ENCODE measurements at places on chromosomes 11 and 22.

DNA sequence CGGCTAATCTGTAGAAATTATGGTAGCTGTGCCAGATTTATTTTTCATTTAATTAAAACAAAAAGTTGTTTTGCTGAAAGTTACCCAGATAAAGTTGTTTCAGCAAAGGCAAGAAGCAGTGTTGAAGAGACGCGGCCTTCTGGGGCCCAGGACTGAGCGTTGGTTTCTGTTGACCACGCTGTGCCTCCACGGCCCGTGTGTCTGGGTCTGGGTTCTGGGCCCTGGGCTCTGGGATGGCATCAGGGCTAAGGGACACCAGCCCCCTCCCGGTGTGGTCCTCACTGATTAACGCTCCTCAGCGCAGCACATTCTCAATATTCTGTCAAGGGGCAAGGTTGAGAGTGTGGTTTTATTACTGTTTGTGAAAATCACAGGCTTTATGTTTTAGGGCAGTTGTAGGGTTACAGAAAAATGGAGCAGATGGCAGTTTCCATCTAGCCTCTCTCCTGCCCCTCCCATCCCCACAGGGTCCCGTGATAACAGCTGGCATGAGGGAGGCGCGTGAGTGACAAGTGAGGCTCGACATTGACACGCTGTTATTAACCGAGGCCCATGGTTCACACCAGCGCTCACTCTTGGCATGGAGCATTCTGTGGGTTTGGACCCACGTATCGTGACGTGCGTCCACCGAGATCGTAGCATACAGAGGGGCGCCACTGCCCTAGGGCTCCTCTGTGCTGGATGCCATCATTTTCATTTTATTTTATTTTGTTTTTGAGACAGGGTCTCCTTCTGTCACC lies 1231.4 kb downstream of the BRD1 start:
- no peak for DNase-seq

GRCh38 chr22:50086526-50086925 lies 1.3 kb upstream of the MLC1 start:
- DNase-seq = no peak

DNA sequence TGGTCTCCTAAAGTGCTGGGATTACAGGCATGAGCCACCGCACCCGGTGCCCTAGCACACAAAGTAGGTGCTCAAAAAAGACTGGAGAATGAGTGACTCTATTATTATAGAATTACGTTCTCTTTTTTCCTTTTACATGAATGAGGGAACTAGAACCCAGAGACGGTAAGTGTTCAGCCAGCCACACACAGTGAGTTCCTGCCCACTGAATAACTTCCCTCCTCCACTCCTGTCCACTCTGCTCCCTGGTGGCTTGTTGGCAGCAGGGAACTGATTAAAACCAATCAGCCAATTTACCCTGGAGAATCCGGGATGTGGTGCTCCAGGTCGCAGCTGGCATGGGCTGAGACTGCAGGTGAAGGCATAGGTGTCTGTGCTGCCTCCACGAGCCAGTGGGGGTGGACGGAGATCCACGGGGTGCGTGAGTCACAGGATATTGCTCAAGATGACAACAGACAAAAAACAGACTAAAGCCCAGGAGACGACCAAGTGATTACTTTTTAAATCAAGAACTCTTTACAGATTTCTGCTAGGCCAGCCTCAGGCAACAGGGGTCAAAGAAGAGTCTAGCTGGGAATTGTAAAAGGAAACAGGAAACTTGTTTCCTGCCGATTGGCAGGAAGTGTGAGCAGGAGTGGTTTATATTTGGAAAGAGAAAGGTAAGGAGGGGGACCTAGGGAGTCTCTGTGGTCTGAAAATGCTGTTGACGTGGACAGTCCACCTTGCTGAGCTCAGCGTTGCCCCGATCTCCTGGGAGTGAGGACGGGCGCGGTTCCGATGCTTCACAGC lies 95.2 kb upstream of the TP53I11 start:
- DNase-seq = peak; percentile 49

- no peak for DNase-seq
Measured at GRCh38 chr11:120529911-120530310, 18.4 kb downstream of the GRIK4 start.

DNA sequence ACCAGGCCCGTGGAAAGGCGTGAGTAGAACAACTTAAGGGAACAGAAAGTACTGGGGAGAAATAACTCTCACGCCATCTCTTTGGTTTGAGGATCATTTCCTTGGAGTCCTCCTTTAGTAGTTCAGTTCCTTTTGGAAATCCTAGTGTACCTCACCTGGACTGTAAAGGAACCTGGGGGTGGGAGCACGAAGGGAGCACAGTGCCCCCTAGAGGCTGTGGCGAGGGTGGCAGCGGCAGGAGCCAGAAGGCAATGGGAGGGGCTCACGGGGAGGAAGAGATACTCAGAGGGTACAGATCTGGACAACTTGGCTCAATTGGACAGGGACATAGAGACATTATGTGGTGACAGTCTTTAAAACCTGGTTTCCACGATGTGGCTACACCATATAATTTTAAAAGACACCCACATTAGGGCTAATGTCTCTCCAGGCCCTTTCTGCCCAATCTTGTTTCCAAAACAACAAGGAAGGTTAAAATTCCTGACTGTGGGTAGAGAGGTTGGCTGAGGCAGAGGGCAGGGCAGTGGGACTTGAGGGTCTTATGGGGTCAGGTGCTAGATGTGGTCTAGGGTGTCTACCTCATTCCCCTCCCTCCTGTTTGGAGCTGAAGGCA lies 87.0 kb downstream of the CSNK2A3 start:
- peak; percentile 15 for DNase-seq

- peak; percentile 49 for DNase-seq
Measured at GRCh38 chr22:30485362-30485988, 13.7 kb upstream of the SEC14L3 start.

GRCh38 chr22:39845529-39845928 lies 48.0 kb downstream of the ENTHD1 start:
- peak; percentile 4 for DNase-seq

- no peak for DNase-seq
Measured at GRCh38 chr11:12007769-12008737, at the start of gene DKK3. Gene DKK3 (minus strand): TSS chr11:12008626. CDS start chr11:12008582, 44 bp downstream.

GRCh38 chr22:48603621-48604320 lies 1223.9 kb downstream of the BRD1 start:
- no peak for DNase-seq

DNA sequence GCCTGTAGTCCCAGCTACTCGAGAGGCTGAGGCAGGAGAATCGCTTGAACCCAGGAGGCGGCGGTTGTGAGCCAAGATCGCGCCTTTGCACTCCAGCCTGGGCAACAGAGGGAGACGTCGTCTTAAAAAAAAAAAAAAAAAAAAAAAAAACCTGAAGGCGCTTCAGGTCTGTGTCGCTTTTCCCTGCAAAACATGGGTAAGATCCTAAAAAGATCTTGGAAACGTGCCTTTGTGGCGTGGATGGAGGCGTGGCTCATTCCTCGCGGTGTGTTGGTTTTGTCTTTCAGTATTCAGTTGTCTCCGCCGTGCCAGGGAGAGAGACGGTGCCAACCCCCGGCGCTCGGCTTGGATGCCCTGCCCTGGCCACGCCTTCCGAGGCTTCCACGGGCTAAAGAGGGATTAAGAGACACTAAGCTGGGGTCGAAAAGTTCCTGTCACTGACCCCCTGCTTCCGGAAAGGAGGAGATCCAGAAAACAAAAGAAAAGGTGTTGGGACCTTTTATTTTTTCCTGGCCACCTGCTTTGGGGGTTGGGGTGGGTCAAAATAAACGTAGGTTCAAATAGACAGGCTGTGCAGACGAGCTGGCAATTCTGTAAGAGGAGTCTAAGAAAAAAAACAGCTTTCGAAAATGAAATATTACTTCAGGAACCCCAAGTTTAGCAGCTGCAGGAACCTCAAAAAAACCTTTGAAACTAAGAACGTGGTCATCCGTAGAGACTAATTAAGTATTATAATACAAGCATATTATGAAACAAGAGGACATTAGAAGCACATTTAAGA lies 1.1 kb upstream of the SLC35F2 start:
- DNase-seq = no peak

GRCh38 chr11:48020092-48020755 lies 39.9 kb downstream of the PTPRJ start:
- DNase-seq = peak; percentile 98

GRCh38 chr11:44839458-44840084 lies 111.1 kb downstream of the TP53I11 start:
- no peak for DNase-seq

DNA sequence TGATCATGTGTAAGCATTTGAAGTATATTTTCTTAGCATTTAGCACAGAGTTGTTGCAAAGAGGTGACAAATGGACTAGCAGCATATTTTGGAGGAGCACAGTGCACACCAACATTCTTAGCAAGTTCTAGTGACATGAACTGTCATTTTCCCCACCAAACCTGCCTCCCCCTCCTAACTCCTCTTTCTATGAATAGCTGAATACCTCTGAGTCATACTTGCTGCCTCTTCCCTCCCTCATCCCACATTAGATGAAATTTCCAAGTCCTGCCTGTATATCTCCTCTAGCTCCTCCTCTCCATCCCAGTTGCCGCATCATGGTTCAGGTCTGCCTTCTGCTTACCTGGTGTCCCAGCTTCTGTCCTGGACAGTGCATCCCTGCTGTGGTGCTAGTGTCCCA lies 7.2 kb downstream of the OSBP2 start:
- DNase-seq = no peak

GRCh38 chr22:27331526-27332281 lies 469.9 kb downstream of the MN1 start:
- no peak for DNase-seq

DNA sequence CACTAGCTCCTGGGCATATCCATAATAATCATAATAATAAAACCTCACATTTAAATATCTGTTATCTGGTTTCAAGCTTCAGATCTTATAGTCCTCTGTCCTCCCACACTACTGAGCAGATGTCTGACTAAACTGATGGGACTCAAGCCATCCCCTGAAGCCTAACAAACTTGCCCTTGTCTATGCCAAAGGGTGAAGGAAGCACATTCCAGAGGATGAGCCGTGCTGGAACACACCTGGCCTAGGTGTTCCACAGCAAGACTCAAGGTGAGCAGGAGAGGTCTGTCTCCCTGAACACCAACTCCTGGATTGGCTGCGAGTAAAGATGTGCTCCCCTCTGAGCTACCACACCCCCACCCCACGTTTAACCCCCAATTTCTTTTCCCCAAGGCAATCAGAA lies 14.7 kb downstream of the SCUBE2 start:
- no peak for DNase-seq

DNA sequence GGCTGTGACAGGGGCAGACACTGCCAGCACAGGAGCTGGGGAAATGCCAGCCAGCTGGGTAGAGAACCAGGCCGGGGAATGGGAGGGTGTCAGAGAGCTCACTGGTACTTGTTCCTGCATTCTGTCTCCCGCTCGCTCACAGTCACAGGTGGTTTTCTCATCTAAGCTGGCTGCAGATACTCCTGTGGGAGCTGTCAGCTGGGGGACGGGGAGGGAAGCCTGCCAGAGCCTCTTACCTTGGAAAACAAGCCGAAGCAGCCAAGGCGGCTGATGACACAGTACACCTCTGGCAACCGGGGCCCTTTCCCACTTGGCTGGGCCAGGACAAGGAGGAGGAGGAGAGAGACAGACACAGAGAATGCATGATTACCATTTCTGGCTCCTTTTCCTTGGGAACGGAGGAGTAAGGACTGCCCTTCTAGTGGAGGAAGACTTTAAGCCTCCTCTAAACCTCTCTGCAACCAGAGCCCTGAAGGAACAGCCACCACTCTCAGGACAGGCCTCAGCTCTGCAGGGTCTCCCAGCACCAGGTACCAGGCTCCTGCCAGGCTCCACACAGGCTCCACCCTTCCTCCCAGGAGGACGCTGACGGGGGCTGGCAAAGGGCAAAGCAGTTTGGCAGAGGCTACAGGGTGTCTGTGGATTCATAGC lies 25.1 kb downstream of the RPL27A start:
- no peak for DNase-seq

- DNase-seq = no peak
Measured at GRCh38 chr22:32319861-32320406, 37.7 kb upstream of the RFPL3 start.

DNA sequence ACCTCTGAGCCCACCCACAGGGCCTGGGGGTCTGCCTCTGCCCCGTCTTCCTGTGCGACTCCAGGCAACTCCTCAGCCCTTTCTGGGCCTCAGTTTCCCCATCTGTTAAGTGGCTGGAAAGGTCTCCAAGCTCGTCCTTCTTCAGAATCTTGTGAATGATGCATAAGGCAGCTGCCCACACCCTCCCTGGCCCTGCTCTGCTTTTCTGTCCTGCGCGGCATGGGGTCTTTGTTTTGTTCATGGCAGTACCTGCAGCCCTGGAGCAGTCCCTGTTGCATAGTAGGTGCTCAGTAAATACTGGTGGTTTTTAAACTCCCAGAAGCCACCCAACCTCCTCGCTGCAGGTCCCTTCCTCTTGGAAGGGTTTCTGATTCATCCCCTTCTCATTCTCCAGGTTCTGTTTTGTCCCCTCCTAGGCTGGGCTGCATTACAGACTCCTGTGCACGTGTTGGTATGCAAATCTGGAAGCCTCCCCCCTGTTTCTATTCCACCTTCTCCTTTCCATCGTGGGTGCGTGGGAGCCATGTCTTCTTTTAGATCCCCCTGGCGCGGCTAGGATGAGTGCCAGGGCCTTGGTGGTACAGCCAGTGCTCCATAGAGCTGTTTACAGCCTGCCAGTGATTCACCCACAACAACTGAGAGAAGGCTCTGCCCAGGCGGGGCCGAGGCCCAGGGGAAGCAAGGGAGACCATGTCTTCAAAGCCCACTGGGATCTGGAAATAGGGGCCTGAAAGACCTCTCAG lies 19.3 kb upstream of the SYT7 start:
- no peak for DNase-seq

DNA sequence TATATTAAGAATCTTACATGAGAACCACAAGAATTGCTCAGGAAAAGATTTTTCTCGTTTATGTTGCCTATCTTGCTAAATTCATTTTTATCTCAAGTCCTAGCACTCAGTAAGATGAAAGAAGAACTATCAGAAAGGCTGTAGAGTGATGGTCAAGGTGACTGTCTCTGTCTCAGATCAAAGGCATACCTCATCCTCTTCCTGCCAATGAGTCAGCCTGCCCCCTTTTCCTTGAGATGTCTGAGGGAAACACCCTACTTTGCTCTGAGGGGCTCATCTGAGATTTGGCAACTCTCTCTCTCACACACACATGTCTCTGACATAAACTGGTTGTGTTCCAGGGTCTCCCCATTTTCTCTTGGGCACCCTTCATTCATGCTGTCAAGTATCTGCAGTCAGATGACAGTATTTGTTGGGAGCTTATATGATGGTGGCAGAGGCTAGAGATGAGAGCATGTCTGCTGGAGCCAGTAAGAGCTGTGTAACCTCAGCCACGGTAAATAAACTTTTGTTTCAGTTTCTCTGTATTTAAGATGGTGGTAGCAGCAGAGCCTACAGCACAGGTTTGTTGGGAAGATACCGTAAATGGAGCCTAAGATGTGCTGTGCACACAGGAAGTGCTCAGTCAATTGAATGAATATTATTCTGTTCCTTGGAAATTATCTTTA lies 1.6 kb downstream of the MMP27 start:
- no peak for DNase-seq

GRCh38 chr11:2904153-2905052 lies 18.8 kb upstream of the CDKN1C start:
- DNase-seq = no peak

GRCh38 chr11:12410006-12410728 lies 32.8 kb downstream of the PARVA start:
- no peak for DNase-seq

Measured in AML-193 (cell line).